ENCODE measurements at places on chromosomes 1 and 21.

DNA sequence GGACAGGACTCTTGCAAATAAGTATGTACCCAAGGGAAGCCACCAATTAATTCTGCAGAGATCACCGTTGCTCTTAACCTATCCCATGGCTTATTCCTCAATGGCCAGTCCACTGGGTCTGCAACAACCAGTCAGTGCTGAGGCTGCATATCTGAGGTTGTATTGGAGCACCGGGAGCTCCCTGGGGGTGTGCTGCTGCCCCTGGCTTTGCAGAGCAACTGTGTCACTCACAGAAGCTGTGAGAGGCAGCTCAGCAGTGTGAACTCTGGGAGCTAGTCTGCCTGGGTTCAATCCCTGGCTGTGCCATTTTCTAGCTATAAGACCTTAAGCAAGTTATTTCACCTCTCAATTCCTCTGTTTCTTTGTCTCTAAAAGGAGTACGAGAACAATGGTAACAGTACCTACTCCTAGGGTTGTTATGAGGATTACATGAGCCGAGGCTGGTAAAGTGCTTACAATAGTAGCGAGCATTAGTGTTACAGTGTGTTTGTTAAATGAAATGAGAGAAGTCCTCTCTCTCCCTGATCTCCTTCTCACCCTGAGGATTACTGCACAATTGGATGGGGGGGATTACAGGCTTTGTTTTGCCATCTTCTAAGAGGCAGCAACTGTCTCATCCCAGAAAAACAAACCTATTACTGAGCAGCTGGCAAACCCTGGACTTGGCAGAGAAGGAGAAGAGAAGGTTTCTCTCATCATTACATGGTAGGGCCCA is 3.6 kb downstream of the RXRG start:
- no peak for DNase-seq

DNA sequence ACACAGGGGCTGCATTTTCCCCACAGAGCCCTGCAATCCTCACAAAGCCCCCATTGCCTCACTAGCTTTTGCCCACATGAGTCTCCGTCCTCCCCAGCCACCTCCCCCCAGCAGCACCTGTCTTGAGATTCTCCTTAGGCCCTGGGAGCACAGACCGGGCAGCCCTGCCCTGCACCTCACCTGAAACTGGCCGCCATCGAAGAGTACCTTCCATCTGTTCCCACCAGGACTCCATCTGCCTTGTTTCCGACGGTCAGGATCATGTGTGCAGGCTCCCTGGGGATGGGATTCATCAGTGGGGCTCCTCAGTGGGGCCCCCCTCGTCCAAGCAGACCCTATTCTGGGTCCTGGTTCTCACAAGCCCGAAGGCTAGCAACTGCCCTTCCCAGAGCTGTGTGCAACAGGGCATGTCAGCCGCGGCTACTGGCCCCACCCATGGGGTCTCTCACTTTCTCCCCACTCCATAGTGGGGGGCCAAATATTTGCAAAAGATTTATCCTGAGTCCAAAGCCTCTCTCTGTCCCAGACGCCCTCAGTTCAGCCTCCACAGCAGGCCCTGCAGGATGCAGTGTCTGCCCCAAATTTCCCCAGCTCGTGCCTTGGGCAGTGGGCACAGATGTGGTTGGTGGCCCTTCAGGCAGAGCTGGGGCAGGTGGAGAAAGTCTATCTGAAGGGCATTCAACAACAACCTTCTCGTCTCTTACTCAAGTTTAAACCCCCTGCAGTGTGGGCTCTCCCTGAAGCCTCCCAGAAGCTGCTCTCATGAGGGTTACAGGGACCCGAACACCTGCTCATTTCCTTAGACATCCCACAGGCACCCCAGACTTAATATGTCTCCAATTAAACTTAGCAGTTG is 4.8 kb downstream of the PDZK1IP1 start:
- no peak for DNase-seq

DNA sequence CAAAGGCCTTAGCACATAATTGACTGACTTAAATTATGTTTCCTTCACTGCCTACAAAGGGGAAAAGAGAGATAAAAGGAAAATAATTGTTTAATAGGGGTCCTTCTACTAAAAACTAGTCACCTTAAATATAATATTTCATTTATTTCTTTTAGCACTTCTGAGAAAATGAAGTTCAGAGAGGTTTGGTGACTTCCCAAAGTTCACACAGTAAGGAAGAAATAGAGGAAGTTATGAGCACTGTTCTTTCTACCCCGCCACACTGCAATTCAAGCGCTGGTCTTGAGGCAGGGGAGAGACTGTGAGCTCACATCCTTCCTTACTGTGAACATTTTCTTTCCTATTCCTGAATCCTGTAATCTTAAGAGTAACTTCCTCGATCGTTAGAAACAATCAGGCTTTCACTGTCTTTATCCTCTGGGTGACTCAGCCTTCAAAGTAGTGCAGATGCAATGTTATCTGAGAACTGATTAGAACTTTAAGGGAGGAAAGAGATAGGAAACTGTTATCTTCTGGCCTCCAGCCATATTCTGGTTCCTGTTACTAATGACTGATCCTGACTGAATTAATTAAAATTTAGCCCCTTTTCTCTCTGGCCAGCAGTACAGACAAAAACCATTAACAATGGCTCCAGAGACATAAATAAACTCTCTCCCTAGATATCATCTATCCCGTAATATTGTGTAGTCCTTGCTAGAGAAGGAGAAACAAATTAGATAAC is 6.8 kb downstream of the RGS5 start:
- DNase-seq = no peak

- DNase-seq = no peak
Observed at GRCh38 chr1:221567859-221568507, 173.9 kb downstream of the DUSP10 start.

DNA sequence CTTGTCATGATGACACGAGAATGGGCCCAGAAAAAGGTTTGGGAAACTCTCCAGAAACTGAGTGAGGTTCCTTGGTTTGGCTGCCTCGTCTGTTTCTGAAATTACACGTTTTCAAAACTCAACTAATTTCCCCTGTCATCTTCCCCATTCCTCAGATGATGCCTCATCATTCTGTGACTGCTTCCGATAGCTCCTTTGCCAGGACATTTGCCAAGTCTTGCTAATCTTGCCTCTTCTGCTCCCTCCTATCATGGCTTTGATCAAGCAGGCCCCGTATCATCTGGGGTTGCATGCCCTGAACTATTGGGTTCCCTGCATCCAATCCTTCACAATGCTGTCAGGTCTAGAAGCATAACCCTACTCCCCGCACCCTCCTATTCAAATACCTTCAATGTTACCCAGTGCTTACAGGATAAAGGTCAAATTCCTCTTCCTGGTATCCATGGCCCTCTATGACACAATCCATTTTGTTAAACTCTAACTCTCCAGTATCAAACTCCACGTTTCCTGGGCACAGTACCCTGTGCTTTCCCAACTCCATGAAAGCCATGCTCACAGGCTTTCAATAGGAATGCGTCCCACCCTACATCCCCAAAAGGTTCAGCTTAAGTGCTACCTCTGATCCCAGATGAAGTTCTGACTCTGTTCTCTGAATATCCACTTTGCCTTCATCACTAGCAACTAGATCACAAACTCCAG is 22.2 kb upstream of the TMEM200B start:
- DNase-seq = no peak
